ENCODE measurements at places on chromosomes 11 and 22.

GRCh38 chr11:125329786-125330185 is 165.2 kb downstream of the PKNOX2 start:
- DNase-seq, result no peak

DNA sequence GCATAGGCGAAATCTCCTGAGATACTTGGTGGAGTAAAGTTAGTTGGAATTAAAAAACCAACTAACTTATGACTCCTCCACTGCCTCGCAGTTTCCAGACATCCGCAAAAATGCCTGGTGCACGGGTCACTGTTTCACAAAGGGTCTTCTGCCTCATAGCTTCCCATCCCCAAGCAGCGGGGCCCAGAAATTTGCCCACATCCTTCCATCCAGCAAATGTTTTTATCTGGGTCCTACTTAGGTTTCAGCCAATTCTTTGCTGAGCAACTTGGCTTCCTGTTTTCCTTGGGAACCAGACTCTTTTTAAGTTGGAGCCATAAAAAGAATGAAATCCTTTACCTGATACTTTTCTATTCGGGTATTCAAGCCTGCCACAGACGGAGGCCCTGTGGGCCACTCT is 36.2 kb downstream of the FZD4 start:
- no peak for DNase-seq

GRCh38 chr11:35981581-35981980 is 37.7 kb downstream of the LDLRAD3 start:
- DNase-seq, result no peak

DNA sequence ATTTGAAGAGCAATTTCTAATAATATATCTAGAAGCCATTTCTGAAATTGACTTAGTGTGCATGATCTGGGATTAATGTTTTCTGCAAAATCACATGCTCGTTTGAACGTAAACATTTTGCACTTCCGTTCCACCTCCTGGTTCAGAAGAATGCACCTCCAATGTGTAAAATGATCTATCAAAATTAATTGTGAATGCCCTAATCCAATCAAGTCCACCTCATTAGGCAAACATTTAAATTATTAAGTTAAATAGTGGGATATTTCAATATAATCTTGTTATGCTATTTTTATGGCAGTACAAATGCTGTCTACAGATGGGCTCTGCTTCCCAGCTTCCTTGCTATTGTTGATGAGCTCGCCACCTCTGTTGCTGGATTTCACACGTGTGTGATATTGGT is 542.5 kb downstream of the INSC start:
- no peak for DNase-seq

GRCh38 chr11:90468923-90469322 is 246.1 kb upstream of the CHORDC1 start:
- no peak for DNase-seq

- no peak for DNase-seq
Observed at GRCh38 chr11:63883791-63884190, 33.2 kb downstream of the RCOR2 start.

DNA sequence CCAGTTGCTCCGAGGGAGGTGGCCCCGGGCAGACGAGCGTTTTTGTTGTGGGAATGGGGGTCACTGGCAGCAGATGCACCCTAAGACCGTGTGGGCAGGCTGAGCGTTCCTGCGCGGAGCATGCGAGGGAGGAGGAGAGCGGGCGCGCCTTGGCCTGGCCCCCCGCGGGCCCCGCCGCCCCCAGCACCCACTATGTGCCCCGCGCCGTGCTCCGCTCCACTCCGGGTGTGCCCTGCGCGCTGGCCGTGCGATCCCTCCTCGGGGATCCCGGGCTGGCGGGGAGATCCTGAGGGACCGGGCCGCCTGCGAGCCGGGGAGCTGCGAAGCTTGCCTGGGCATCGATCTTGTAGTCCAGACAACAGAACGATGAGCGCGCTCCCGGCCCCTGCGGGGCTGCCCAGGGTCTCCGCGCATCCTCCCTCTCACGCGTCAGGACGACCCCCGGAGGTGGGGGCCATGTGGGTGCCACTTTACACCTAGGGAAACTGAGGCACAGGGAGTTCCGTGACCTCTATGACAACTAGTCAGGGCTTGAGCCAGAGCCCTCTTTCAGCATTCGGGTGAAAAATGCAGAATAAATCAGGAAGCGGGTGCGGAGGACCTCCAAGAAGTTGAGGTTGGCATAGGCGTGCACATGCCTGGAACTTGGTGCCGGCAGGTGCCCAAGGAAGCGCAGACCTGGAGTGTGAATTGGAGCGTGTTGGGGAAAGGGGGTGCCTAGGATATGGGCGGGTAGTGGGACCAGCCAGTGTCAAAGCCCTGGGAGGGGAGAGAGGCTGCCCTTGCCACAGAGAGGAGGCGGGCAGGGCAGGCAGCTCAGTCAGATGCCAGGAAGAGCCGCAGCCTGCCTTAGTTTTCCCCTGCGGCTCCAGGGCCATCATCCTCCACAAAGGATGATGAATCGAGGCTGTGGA is 1.3 kb upstream of the KMT5B start:
- peak; percentile 32 for DNase-seq

- DNase-seq, result no peak
Observed at GRCh38 chr11:34427186-34427805, 11.4 kb upstream of the CAT start.

DNA sequence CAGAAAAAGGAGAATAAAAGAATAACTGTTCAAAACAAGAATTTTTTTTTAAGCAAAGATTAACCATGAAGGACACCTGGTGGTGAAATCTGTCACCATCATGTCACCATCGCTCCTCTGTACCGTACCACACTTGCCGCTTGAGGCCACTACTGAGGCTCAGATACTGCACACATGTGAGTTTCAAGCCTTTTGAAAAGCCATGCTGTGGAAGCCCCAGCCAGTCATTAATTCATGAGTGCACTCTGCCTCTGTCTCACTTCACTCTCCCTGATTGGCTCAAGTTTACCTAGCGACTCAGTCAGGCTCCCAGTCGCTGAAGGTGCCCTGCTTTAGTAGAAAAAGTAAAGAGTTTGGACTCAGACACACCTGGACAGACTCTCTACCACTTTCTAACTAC is 6.6 kb upstream of the MS4A12 start:
- DNase-seq, result no peak

GRCh38 chr11:110337570-110338193 is 41.3 kb upstream of the RDX start:
- no peak for DNase-seq

GRCh38 chr11:62851807-62852522 is 12.6 kb upstream of the WDR74 start:
- DNase-seq, result no peak
